ENCODE measurements at places on chromosomes 12 and 14. TPM values are rescaled to one million over a fixed set of nuclear protein-coding genes. Genes with fewer than 3 reads are reported as not detected.

TMEM30B gene
- total RNA-seq, result 0.37 TPM

PARP2 gene
- total RNA-seq, result 29.8 TPM

ISCU gene
- 71.4 TPM for total RNA-seq

TSPAN8 gene
- total RNA-seq, result not detected

ATL1 gene
- 0.56 TPM for total RNA-seq

AMN gene
- total RNA-seq, result 1.2 TPM

ACOT4 gene
- 0.61 TPM for total RNA-seq

EVL gene
- 1,155 TPM for total RNA-seq

GUCY2C gene
- total RNA-seq, result not detected

AVPR1A gene
- total RNA-seq, result not detected

AP1G2 gene
- total RNA-seq, result 259 TPM

KRT85 gene
- total RNA-seq, result not detected

NUBPL gene
- 8.7 TPM for total RNA-seq

TNFAIP2 gene
- total RNA-seq, result 7.7 TPM

AICDA gene
- 0.17 TPM for total RNA-seq

P3H3 gene
- 2.7 TPM for total RNA-seq

AJUBA gene
- total RNA-seq, result 1.9 TPM

FGF6 gene
- not detected for total RNA-seq

RERG gene
- 0.20 TPM for total RNA-seq

TAS2R14 gene
- total RNA-seq, result 5.2 TPM

NAA25 gene
- total RNA-seq, result 45.4 TPM

DCN gene
- total RNA-seq, result not detected

SOAT2 gene
- not detected for total RNA-seq

NOXRED1 gene
- total RNA-seq, result 0.17 TPM

HOMEZ gene
- 11.9 TPM for total RNA-seq

PLEKHD1 gene
- total RNA-seq, result 0.12 TPM

SLC17A8 gene
- not detected for total RNA-seq

CSRP2 gene
- total RNA-seq, result 0.39 TPM

LAG3 gene
- 52.2 TPM for total RNA-seq

TMEM63C gene
- 0.80 TPM for total RNA-seq

CLEC7A gene
- total RNA-seq, result 0.83 TPM

POLE2 gene
- 25.5 TPM for total RNA-seq

SLCO1B1 gene
- total RNA-seq, result not detected

MDGA2 gene
- total RNA-seq, result not detected

TAS2R31 gene
- total RNA-seq, result 3.5 TPM

HOXC4 gene
- total RNA-seq, result 0.42 TPM

SMIM41 gene
- 0.25 TPM for total RNA-seq

TUBA1A gene
- total RNA-seq, result 58.6 TPM

ATF1 gene
- total RNA-seq, result 47.0 TPM

RASAL1 gene
- not detected for total RNA-seq

TPH2 gene
- total RNA-seq, result not detected

MGAT2 gene
- 83.8 TPM for total RNA-seq

KRT4 gene
- not detected for total RNA-seq

REC8 gene
- total RNA-seq, result 72.3 TPM

FAM181A gene
- total RNA-seq, result not detected

ZC2HC1C gene
- total RNA-seq, result 1.3 TPM

PKP2 gene
- total RNA-seq, result not detected

CAPS2 gene
- total RNA-seq, result 2.8 TPM

TRHDE gene
- total RNA-seq, result not detected

LALBA gene
- not detected for total RNA-seq

MYF5 gene
- not detected for total RNA-seq

KLHL33 gene
- not detected for total RNA-seq

TPPP2 gene
- total RNA-seq, result not detected
